ENCODE measurements at places on chromosomes 4 and X.

GRCh38 chrX:155751131-155751530 lies 130.0 kb upstream of the VAMP7 start:
- DNase-seq: no peak

GRCh38 chrX:133749951-133750350 lies 235.4 kb downstream of the GPC3 start:
- DNase-seq: no peak

DNA sequence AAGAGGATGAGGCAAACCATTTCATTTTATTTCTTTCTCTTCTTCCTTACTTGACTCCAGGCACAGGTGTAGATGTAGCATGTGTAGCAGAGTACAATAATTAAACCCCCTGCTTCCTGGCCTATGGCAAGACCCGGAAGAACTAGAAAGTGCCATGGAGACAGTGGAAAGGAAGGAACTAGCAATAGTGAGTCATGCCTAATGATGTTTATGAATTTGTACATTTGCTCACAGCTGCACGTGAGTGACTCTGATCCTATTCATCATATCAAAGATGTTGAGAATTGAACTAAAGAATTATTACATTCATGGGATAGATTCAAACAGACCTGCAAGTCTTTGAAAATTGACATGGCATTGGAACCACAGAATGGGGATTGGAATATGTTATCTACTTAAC lies 2233.9 kb upstream of the TENM3 start:
- no peak for DNase-seq

- DNase-seq: no peak
Observed at GRCh38 chr4:30208731-30209435, 511.3 kb upstream of the PCDH7 start.

GRCh38 chr4:148305751-148306150 lies 136.5 kb downstream of the NR3C2 start:
- no peak for DNase-seq
